ENCODE measurements at places on chromosomes 2 and 18. TPM values are rescaled to one million over a fixed set of nuclear protein-coding genes. Genes with fewer than 3 reads are reported as not detected.

Gene LGALSL
- total RNA-seq, result 18.9 TPM

DNA sequence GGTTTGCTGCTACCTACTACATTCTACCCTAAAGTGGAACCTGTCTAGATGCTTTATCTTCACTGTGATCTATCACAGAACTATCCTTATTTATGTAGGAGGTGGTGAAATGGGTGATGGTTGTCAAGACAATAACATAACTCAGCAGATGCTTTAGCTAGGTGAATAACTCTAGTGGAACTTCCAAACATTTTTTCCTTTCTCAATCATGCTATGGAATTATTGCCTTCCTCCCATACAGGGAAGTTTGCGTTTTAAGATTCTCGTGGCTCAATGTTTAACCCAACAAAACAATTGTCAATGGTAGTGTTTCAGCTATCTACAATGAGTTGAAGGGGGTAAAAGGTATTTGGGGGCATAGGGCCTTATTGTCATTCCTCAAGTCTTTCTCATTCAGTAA lies 82.6 kb upstream of the GLI2 start:
- DNase-seq, result no peak

GRCh38 chr2:237669283-237669627 lies 41.9 kb downstream of the LRRFIP1 start:
- DNase-seq, result no peak

Gene FMNL2
- 30.8 TPM for total RNA-seq

DNA sequence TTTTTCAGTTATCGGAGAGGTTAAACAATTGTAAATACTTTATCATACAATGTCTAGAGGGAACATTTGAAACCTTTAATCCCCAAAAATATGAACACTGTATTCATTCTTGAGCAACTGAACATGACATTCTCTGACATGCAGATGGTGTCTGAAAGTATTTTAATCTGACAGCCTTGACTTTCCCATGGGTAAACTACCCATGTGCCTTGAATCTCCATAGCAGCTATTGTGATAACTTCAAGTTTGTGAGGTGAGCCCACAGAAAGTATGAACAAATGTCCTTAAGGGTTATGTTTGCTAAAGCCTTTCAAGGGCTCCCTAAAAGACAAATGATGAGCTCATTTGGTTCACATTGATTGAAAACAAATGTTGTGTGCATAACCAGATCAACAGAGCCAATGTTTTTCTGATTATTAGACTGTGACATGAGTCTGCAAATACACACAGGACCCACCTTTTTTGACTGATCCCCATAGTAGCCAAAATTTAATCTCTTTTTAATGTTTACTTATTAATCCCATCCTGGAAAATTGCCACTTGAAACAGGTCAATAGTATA lies 1326.0 kb downstream of the LRP1B start:
- DNase-seq, result peak; percentile 1

- no peak for DNase-seq
These were observed 29.4 kb downstream of the SPRED2 start for GRCh38 chr2:65402780-65403528.

Gene DNER
- 1.3 TPM for total RNA-seq

GRCh38 chr2:156329927-156330726 lies 2.4 kb downstream of the NR4A2 start:
- no peak for DNase-seq

All from tongue (tissue), 3 donors.